Lower lobe of right lung (tissue), 2 donors: ENCODE measurements at places on chromosomes 2 and 18. TPM values are rescaled to one million over a fixed set of nuclear protein-coding genes. Genes with fewer than 3 reads are reported as not detected.

DNA sequence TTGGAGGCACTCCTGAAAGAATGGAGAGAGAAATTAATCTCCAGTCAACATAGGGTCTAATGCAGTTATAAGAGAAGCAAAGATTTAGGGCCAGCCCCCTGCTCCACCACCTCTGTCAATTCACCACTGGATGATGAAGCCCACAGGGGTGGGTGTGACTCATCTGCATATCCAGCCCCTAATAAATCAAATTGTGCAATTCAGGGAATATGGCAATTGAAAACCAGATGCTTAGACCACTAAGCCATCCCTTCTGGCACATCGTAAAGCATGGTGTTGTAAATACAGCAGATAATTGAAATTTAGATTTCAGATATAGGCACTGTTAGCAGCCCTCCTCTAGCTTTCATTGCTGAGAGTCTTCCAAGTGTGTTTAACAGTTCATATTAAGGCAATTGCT lies 541.4 kb downstream of the PARD3B start:
- no peak overlapping the region for H3K27ac ChIP-seq
- H3K4me3 ChIP-seq = no peak overlapping the region
- no peaks in the 10 kb centered on the region for H3K36me3 ChIP-seq
- H3K4me1 ChIP-seq = no peaks in the 10 kb centered on the region
- H3K27me3 ChIP-seq = no peaks in the 10 kb centered on the region
- no peak for DNase-seq

GRCh38 chr2:34011684-34012083 lies 412.6 kb upstream of the FAM98A start:
- no peaks in the 10 kb centered on the region for H3K27me3 ChIP-seq
- H3K4me3 ChIP-seq = no peak overlapping the region
- no peak for DNase-seq
- no peaks in the 10 kb centered on the region for H3K36me3 ChIP-seq
- no peaks in the 10 kb centered on the region for H3K4me1 ChIP-seq

The ELOA2 gene
- not detected for total RNA-seq

DNA sequence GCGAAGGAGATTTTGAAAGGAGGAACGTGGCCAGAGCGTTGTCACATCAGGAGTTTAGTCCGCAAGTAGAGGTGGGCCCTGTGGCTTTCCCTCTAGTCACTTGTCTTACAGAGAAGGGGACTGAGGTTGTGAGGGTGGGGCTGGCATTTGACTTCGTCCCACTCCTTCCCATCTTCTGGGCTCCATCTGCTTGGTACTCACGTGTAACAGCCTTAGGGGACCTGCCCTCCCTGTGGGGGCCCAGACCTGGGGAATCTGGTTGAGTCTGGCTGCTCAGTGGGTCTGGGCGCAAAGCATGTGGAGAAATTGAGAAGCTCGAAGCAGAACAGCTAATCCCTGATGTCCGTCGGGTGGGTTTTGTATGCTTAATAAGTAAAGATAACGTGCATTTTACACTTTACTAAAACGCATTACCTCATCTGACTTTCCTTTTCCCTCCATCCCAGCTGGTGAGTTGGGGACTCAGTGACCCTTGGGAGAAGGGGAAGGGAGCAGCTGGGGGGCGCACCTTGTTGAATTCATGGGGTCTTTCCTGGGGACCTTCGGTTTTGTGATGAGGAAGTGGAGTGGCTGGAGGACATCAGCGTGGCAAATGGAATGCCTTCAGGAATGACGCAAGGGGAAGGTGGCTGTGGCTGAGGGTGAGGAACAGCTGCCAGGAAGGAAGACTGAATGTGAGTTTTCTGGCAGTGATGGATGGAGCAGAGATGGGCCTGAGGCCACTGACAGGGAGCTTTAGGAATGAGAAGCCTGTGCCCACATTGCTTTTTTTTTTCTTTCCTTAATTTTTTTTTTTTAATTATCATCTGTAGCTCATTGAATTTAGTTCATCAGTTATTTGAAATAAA lies 44.8 kb downstream of the ASAP2 start:
- H3K4me3 ChIP-seq = no peak overlapping the region
- H3K27ac ChIP-seq = peak overlapping the region; percentile 1

GRCh38 chr2:68828887-68829708 lies 42.1 kb downstream of the BMP10 start:
- no peak overlapping the region for H3K4me3 ChIP-seq
- peaks cover 59% of the 10 kb centered on the region for H3K4me1 ChIP-seq

The NT5DC4 gene
- total RNA-seq = 0.53 TPM

GRCh38 chr2:1915196-1915595 lies 170.9 kb upstream of the PXDN start:
- H3K27me3 ChIP-seq = peaks cover 4% of the 10 kb centered on the region
- H3K4me1 ChIP-seq = no peaks in the 10 kb centered on the region
- no peak for DNase-seq
- H3K27ac ChIP-seq = no peak overlapping the region
- no peak overlapping the region for H3K4me3 ChIP-seq
- H3K36me3 ChIP-seq = no peaks in the 10 kb centered on the region

DNA sequence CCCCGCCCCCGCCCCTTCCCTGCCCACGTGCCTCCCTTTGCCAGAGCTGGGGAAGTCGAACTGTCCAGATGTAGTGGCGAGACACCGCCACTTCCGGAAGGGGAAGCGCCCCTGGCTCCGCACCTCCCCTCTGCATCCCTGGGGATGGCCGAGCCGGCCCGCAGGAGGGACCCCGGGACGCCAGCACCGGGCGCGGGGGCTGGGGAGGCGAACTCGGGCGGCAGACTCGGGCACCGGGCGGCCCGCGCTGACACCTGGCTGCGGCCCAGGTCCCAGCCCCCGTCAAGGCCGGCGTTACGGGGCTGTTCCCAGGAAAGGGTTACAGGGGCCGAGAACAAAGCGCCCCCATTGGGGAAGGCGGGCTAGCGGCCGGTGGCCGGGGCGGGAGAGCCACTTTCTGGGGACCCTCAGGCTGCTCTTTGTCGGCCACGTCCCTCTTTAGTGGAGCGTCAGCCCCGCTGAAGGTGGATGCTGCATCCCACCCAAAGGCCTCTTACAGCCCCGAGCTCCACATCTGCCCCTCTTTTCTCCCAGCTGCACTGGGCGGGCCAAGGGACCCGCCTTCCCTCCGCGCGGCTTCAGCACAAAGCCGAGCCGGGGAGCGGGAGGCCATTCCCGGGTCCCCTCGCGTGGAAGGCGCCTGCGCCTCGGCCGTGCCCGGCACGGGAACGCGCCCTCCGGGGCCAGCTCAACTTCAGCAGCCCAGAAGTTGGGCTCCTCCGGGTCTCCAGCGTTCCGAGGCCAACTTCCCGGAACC lies 1.3 kb downstream of the SDC1 start:
- peaks cover 35% of the 10 kb centered on the region for H3K27me3 ChIP-seq
- peak overlapping the region; percentile 82 for H3K27ac ChIP-seq
- H3K4me3 ChIP-seq = peak overlapping the region; percentile 70

DNA sequence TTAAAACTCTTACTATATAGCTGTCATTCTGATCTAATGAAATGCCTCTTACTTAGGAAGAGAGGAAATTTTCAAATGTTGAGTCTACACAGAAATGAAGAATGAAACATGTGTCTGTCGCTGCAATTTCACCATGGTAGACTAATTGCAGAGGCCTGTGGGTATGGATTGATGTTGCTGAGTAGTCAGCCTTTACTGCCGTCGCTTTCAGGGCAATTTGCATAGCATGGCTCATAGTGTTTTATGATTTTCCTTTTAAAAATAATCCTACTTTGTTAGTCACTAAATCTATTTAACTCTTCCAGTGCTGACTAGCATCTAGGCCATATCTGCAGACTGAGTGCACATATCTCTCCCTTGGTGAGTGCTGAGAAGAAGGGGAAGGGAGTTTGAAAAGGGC lies 819.2 kb downstream of the SATB2 start:
- no peaks in the 10 kb centered on the region for H3K36me3 ChIP-seq
- H3K27ac ChIP-seq = no peak overlapping the region
- DNase-seq = no peak

DNA sequence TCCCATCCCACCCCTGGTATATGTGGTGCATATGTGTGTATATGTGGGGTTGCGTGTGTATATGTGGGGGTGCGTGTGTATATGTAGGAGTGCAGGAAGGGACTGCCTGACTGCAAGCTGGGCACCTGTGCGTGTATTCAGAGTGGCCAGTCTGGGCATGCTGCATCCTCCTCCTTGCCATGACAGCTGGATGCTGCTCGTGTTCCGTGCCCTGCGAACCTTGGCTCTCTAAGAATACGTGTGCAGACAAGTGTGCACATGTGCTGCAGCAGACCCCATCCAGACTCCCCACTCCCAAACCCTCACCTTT lies 222.1 kb downstream of the CELF4 start:
- H3K4me3 ChIP-seq = no peak overlapping the region
- H3K27me3 ChIP-seq = peaks cover 8% of the 10 kb centered on the region
- H3K4me1 ChIP-seq = no peaks in the 10 kb centered on the region
- H3K36me3 ChIP-seq = no peaks in the 10 kb centered on the region
- no peak overlapping the region for H3K27ac ChIP-seq
- DNase-seq = no peak

- H3K36me3 ChIP-seq = no peaks in the 10 kb centered on the region
- peaks cover 58% of the 10 kb centered on the region for H3K27me3 ChIP-seq
- no peak overlapping the region for H3K27ac ChIP-seq
- peak overlapping the region; percentile 47 for H3K4me3 ChIP-seq
- DNase-seq = no peak
- H3K4me1 ChIP-seq = peaks cover 16% of the 10 kb centered on the region
Observed at GRCh38 chr2:101386599-101387150, 628 bp downstream of the CREG2 start.

GRCh38 chr2:3025261-3025660 lies 352.4 kb downstream of the EIPR1 start:
- H3K4me1 ChIP-seq = no peaks in the 10 kb centered on the region
- H3K36me3 ChIP-seq = no peaks in the 10 kb centered on the region
- no peak for DNase-seq
- H3K27me3 ChIP-seq = no peaks in the 10 kb centered on the region

The DDX18 gene
- total RNA-seq = 48.0 TPM
